Esophagus (tissue), 2 donors: ENCODE measurements at places on chromosomes 12 and 14. TPM values are rescaled to one million over a fixed set of nuclear protein-coding genes. Genes with fewer than 3 reads are reported as not detected.

Gene NTS
- polyA plus RNA-seq, result 0.31 TPM

Gene PXN
- 17.3 TPM for polyA plus RNA-seq

Gene PPP1R1A
- polyA plus RNA-seq, result 0.99 TPM

Gene NINJ2
- 3.3 TPM for polyA plus RNA-seq

Gene CDK2
- polyA plus RNA-seq, result 18.8 TPM

Gene DIO3
- polyA plus RNA-seq, result 0.64 TPM

Gene SLC6A15
- 2.0 TPM for polyA plus RNA-seq

Gene FSCB
- polyA plus RNA-seq, result not detected

Gene MAPKAPK5
- 10.2 TPM for polyA plus RNA-seq

Gene KLRB1
- polyA plus RNA-seq, result 0.73 TPM

Gene KRT79
- 0.75 TPM for polyA plus RNA-seq

Gene APPL2
- 15.0 TPM for polyA plus RNA-seq

Gene VAMP1
- polyA plus RNA-seq, result 4.3 TPM

Gene MORN3
- 0.13 TPM for polyA plus RNA-seq

Gene TMEM233
- polyA plus RNA-seq, result 0.04 TPM

Gene HVCN1
- 1.4 TPM for polyA plus RNA-seq

Gene DCN
- polyA plus RNA-seq, result 41.1 TPM

Gene PTPRB
- polyA plus RNA-seq, result 1.6 TPM

Gene AICDA
- polyA plus RNA-seq, result not detected

Gene MTERF2
- 5.8 TPM for polyA plus RNA-seq

Gene STAT6
- 101 TPM for polyA plus RNA-seq

Gene PDE6H
- not detected for polyA plus RNA-seq

Gene INHBC
- polyA plus RNA-seq, result 0.01 TPM

Gene FGD4
- polyA plus RNA-seq, result 4.6 TPM

Gene APOF
- not detected for polyA plus RNA-seq

Gene ART4
- polyA plus RNA-seq, result 0.14 TPM

Gene DEPDC4
- polyA plus RNA-seq, result 0.59 TPM

Gene C12orf50
- not detected for polyA plus RNA-seq

Gene STX2
- polyA plus RNA-seq, result 3.5 TPM

Gene MRPL51
- 60.7 TPM for polyA plus RNA-seq

Gene AMHR2
- polyA plus RNA-seq, result not detected

Gene CCDC197
- polyA plus RNA-seq, result not detected

Gene ACOT6
- polyA plus RNA-seq, result not detected

Gene LYSET
- 10.3 TPM for polyA plus RNA-seq

Gene TAS2R8
- polyA plus RNA-seq, result not detected

Gene KTN1
- polyA plus RNA-seq, result 63.1 TPM

Gene NOC4L
- 20.6 TPM for polyA plus RNA-seq

Gene CABP1
- 0.48 TPM for polyA plus RNA-seq

Gene SRRM4
- polyA plus RNA-seq, result under 0.01 TPM

Gene PPM1H
- polyA plus RNA-seq, result 0.04 TPM

Gene KRT83
- polyA plus RNA-seq, result not detected

Gene SPRYD4
- 2.9 TPM for polyA plus RNA-seq

Gene TTC7B
- polyA plus RNA-seq, result 6.0 TPM

Gene ERG28
- 31.0 TPM for polyA plus RNA-seq

Gene ETFBKMT
- 0.84 TPM for polyA plus RNA-seq

Gene HOXC4
- 3.3 TPM for polyA plus RNA-seq

Gene GPR84
- polyA plus RNA-seq, result 0.29 TPM

Gene GPRC5A
- 15.4 TPM for polyA plus RNA-seq

Gene KLRD1
- 0.16 TPM for polyA plus RNA-seq

Gene FOXN4
- polyA plus RNA-seq, result not detected

Gene PPFIBP1
- 12.0 TPM for polyA plus RNA-seq

Gene CLEC2B
- 8.3 TPM for polyA plus RNA-seq

Gene SLC17A8
- not detected for polyA plus RNA-seq

Gene OR11H6
- not detected for polyA plus RNA-seq

Gene AACS
- polyA plus RNA-seq, result 24.3 TPM

Gene CD69
- polyA plus RNA-seq, result 1.8 TPM

Gene COA8
- polyA plus RNA-seq, result 35.1 TPM

Gene MGP
- 51.2 TPM for polyA plus RNA-seq

Gene TAS2R46
- polyA plus RNA-seq, result not detected
